Progenitor cell of endocrine pancreas (in vitro differentiated cells): ENCODE measurements at places on chromosomes 6 and 20.

- H3K4me3 ChIP-seq, result no peak overlapping the region
- no peaks in the 10 kb centered on the region for H3K36me3 ChIP-seq
- peaks cover 52% of the 10 kb centered on the region for H3K27me3 ChIP-seq
- H3K4me1 ChIP-seq, result no peaks in the 10 kb centered on the region
- no peak overlapping the region for H3K27ac ChIP-seq
Observed at GRCh38 chr20:51549474-51549873, 7.0 kb upstream of the NFATC2 start.

GRCh38 chr6:169648617-169649016 lies 53.2 kb downstream of the WDR27 start:
- peaks cover 3% of the 10 kb centered on the region for H3K36me3 ChIP-seq
- H3K4me3 ChIP-seq, result no peak overlapping the region
- no peak overlapping the region for H3K27ac ChIP-seq
- H3K27me3 ChIP-seq, result no peaks in the 10 kb centered on the region
- H3K4me1 ChIP-seq, result peaks cover 2% of the 10 kb centered on the region

GRCh38 chr6:14349507-14349906 lies 231.9 kb downstream of the CD83 start:
- H3K27ac ChIP-seq, result no peak overlapping the region
- H3K4me3 ChIP-seq, result no peak overlapping the region
- H3K27me3 ChIP-seq, result no peaks in the 10 kb centered on the region
- DNase-seq, result no peak
- no peaks in the 10 kb centered on the region for H3K36me3 ChIP-seq

GRCh38 chr6:142210606-142211005 lies 63.5 kb downstream of the VTA1 start:
- no peak overlapping the region for H3K4me3 ChIP-seq
- DNase-seq, result no peak
- H3K27me3 ChIP-seq, result no peaks in the 10 kb centered on the region

GRCh38 chr20:40535816-40536215 lies 153.2 kb downstream of the MAFB start:
- no peak for DNase-seq
- H3K36me3 ChIP-seq, result no peaks in the 10 kb centered on the region
- no peak overlapping the region for H3K27ac ChIP-seq
- H3K4me1 ChIP-seq, result peaks cover 4% of the 10 kb centered on the region
- peaks cover 6% of the 10 kb centered on the region for H3K27me3 ChIP-seq

GRCh38 chr6:149194820-149195558 lies 122.5 kb upstream of the TAB2 start:
- no peak overlapping the region for H3K27ac ChIP-seq
- peaks cover 48% of the 10 kb centered on the region for H3K27me3 ChIP-seq
- H3K4me3 ChIP-seq, result no peak overlapping the region

GRCh38 chr20:16385891-16386290 lies 187.4 kb downstream of the KIF16B start:
- H3K4me3 ChIP-seq, result no peak overlapping the region
- no peak for DNase-seq
- H3K27ac ChIP-seq, result no peak overlapping the region
- peaks cover 7% of the 10 kb centered on the region for H3K4me1 ChIP-seq
- peaks cover 6% of the 10 kb centered on the region for H3K36me3 ChIP-seq
- H3K27me3 ChIP-seq, result no peaks in the 10 kb centered on the region

- H3K36me3 ChIP-seq, result peaks cover 1% of the 10 kb centered on the region
- no peak overlapping the region for H3K27ac ChIP-seq
- no peak overlapping the region for H3K4me3 ChIP-seq
- no peak for DNase-seq
- peaks cover 1% of the 10 kb centered on the region for H3K4me1 ChIP-seq
Observed at GRCh38 chr20:3753098-3753497, 14.5 kb downstream of the ADISSP start.

GRCh38 chr6:122770835-122771601 lies 8.5 kb upstream of the FABP7 start:
- H3K27me3 ChIP-seq, result peaks cover 10% of the 10 kb centered on the region
- H3K27ac ChIP-seq, result no peak overlapping the region
- H3K36me3 ChIP-seq, result no peaks in the 10 kb centered on the region
- H3K4me1 ChIP-seq, result peaks cover 10% of the 10 kb centered on the region

- DNase-seq, result no peak
- H3K4me1 ChIP-seq, result peaks cover 28% of the 10 kb centered on the region
- no peaks in the 10 kb centered on the region for H3K27me3 ChIP-seq
- no peak overlapping the region for H3K4me3 ChIP-seq
- peaks cover 9% of the 10 kb centered on the region for H3K36me3 ChIP-seq
Observed at GRCh38 chr6:128463942-128464341, 56.5 kb downstream of the PTPRK start.

DNA sequence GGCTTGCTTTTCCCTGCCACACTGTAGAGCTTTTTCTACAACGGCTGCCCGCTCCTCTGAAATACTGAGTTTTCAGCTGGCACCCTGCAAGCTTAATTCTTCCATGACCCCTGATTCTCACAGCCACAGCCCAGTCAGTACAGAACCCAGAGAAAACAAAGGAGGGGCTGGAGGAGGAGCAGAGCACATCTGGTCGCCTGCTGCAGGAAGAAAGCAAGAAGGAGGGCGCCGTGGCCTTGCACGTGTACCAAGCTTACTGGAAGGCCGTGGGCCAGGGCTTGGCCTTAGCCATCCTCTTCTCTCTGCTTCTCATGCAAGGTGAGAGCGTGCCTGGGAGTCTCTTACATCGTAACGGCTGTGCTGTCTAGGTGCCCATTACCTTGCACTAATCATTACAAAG lies 11.3 kb downstream of the DLK2 start:
- no peak overlapping the region for H3K27ac ChIP-seq
- no peak for DNase-seq
- H3K4me3 ChIP-seq, result no peak overlapping the region
- no peaks in the 10 kb centered on the region for H3K4me1 ChIP-seq
- no peaks in the 10 kb centered on the region for H3K27me3 ChIP-seq

DNA sequence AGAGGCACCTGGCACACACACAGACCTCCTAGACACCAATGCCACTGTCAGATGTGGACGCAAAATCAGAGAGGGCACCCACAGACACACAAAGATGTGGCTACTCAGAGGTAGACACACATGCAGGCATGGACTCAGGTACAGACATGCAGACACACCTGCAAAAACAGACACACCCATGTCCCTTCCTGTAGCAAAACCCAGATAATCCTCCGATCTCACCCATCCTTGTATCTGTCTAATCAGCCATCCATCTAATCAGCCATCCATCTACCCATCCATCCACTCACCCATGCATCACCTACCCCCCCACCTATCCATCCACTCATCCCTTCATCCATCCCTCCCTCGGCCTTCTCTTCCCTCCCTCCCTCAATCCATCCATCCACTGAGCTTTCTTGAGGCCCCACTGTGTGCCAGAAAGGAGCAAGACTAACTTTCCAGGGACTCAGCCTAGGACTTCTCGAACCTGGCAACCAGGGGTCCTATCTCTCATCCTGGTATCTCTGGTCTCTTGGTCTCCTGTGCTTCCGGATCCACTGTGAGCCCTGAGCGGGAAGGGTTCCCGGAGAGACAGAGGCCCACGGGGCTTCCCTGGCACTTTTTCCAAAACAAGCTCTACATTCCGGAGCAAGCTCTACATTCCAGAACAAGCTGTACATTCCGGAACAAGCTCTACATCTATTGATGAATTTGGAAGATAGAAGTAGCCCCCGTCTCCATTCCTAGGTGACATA lies 1.1 kb upstream of the TGM2 start:
- DNase-seq, result no peak
- no peak overlapping the region for H3K4me3 ChIP-seq
- peaks cover 5% of the 10 kb centered on the region for H3K4me1 ChIP-seq

DNA sequence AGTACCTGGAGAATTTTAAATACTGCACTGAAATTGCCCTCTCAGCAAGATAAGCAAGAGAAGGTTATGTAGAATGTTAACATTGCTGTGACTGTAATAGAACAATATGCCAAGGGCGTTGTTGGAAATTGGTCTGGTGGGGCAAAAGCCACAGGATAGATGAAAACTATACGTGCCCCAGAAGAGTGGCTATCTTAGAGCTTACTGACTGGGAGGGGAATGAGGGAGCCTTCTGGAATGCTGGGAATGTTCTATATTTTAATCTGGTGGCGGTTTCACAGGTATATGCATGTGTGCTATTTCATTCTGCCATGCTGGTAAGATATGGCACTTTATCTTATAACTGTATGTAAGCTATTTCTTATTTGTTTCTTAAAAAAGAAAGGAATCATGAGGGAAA lies 35.2 kb upstream of the YWHAB start:
- no peaks in the 10 kb centered on the region for H3K4me1 ChIP-seq
- DNase-seq, result no peak
- H3K27ac ChIP-seq, result no peak overlapping the region
- H3K36me3 ChIP-seq, result no peaks in the 10 kb centered on the region
- no peak overlapping the region for H3K4me3 ChIP-seq
- no peaks in the 10 kb centered on the region for H3K27me3 ChIP-seq

DNA sequence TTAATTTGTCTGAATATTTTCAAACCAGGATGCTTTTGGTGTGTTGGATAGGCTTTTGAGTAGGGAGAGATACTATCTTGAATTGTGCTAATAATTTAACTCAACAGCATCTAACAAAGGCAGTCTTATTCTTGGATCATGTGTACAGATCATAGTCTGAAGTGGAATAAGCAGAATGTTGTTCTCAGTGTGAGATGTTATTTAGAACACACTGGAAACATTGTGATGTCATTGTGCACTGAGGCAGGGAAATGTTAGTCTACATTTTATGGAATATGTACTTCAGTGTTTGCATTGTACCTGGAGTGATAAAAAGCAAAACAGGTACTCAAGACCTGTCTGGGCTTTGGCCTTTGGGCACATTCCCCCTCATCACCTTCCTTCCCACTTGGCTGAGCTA lies 35.0 kb downstream of the RNF144B start:
- no peaks in the 10 kb centered on the region for H3K36me3 ChIP-seq
- no peak overlapping the region for H3K4me3 ChIP-seq
- no peak overlapping the region for H3K27ac ChIP-seq
- no peaks in the 10 kb centered on the region for H3K27me3 ChIP-seq

GRCh38 chr6:70045413-70045812 lies 179.1 kb downstream of the COL19A1 start:
- H3K27ac ChIP-seq, result no peak overlapping the region
- peaks cover 2% of the 10 kb centered on the region for H3K36me3 ChIP-seq
- H3K4me1 ChIP-seq, result no peaks in the 10 kb centered on the region
- H3K4me3 ChIP-seq, result no peak overlapping the region

GRCh38 chr6:24699521-24700359 lies 19.2 kb downstream of the C6orf62 start:
- no peak overlapping the region for H3K4me3 ChIP-seq
- H3K27me3 ChIP-seq, result no peaks in the 10 kb centered on the region
- peaks cover 22% of the 10 kb centered on the region for H3K36me3 ChIP-seq
- peaks cover 10% of the 10 kb centered on the region for H3K4me1 ChIP-seq
